Bronchial smooth muscle cell (primary cell): ENCODE measurements at places on chromosomes 3 and 15. TPM values are rescaled to one million over a fixed set of nuclear protein-coding genes. Genes with fewer than 3 reads are reported as not detected.

The CSPG5 gene
- total RNA-seq, result 0.09 and 0.16 TPM in 2 replicates

The AGBL1 gene
- total RNA-seq, result not detected in 2 replicates

The COMMD4 gene
- 59.3 and 80.1 TPM in 2 replicates for total RNA-seq

The PLA2G4D gene
- total RNA-seq, result not detected in 2 replicates

The EFHB gene
- 0.16 TPM in 1 of 2 replicates, not detected in the other for total RNA-seq

The SAMMSON gene
- not detected in 2 replicates for total RNA-seq

The TRPM1 gene
- not detected in 2 replicates for total RNA-seq

The CPLX3 gene
- under 0.01 TPM in 1 of 2 replicates, not detected in the other for total RNA-seq

The TJP1 gene
- total RNA-seq, result 30.8 and 37.8 TPM in 2 replicates

The NR1D2 gene
- total RNA-seq, result 30.6 and 63.2 TPM in 2 replicates

The TMCO5A gene
- not detected in 2 replicates for total RNA-seq

The SMAD6 gene
- total RNA-seq, result 24.9 and 37.2 TPM in 2 replicates

The IMPG2 gene
- 0.32 and 0.86 TPM in 2 replicates for total RNA-seq

The CLDN18 gene
- total RNA-seq, result not detected in 2 replicates

The CFAP20DC gene
- total RNA-seq, result 1.0 and 1.6 TPM in 2 replicates

The POC1A gene
- total RNA-seq, result 2.6 and 5.4 TPM in 2 replicates

The CCDC13 gene
- total RNA-seq, result 0.86 and 0.95 TPM in 2 replicates

The BCHE gene
- total RNA-seq, result 0.77 and 10.4 TPM in 2 replicates
